Endothelial cell (in vitro differentiated cells): ENCODE measurements at places on chromosomes 1 and 21. TPM values are rescaled to one million over a fixed set of nuclear protein-coding genes. Genes with fewer than 3 reads are reported as not detected.

DNA sequence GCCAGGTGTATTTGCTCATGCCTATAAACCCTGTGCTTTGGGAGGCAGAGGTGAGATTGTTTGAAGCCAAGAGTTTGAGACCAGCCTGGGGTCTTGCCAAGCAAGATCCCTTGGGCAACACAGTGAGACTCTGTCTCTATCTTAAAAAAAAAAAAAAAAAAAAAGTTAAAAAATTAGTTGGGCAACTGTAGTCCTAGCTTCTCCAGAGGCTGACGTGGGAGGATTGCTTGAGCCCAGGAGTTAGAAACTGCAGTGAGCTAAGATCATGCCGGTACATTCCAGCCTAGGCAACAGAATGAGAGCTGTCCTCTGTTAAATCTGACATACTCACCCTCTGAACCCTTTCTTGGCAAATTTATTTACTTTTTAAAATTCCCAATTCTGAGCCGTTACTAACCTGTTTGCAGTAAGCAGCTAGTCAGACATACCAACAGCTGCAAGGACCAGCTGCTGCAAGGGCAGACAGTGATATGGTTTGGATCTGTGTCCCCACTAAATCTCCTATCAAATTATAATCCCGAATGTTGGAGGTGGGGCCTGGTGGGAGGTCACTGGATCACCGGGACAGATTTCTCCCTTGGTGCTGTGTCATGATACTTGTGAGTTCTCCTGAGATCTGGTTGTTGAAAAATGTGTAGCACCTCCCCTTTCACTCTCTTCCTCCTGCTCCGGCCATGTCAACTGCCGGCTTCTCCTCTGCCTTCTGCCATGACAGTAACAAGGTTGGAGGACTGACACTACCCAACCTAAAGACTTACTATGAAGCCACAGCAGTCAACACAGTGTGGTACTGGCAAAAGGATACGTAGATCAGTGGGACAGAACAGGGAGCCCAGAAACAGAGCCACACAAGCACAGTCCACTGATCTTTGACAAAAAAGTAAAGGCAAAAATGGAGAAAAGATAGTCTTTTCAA is 10.6 kb downstream of the PARP1 start:
- no peak for DNase-seq

Gene CADM3
- total RNA-seq: 4.0 TPM

DNA sequence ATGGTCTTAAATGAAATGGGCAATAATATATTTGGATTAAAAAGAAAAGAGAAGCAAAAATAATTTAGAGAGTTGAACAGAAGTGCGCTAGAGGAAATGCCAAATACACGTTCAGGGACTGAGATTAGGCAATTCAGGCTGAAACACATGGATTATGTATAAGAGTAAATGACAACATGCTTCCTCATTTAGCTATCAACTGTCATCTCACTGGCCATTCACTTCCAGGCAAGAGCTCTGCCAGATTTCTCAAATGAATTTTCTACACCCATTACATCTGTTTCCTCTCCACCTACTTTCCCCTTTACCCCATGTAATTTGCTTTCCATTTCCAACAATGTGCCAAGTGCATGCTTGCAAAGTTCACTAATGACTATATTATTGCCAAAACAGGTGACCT is 582.4 kb downstream of the LTN1 start:
- DNase-seq: no peak

- no peak for DNase-seq
Observed at GRCh38 chr1:113124366-113124765, 51.4 kb downstream of the LRIG2 start.

Gene GPR25
- not detected for total RNA-seq

Gene GREM2
- 0.23 TPM for total RNA-seq

GRCh38 chr1:183506561-183506960 is 34.3 kb downstream of the SMG7 start:
- no peak for DNase-seq

DNA sequence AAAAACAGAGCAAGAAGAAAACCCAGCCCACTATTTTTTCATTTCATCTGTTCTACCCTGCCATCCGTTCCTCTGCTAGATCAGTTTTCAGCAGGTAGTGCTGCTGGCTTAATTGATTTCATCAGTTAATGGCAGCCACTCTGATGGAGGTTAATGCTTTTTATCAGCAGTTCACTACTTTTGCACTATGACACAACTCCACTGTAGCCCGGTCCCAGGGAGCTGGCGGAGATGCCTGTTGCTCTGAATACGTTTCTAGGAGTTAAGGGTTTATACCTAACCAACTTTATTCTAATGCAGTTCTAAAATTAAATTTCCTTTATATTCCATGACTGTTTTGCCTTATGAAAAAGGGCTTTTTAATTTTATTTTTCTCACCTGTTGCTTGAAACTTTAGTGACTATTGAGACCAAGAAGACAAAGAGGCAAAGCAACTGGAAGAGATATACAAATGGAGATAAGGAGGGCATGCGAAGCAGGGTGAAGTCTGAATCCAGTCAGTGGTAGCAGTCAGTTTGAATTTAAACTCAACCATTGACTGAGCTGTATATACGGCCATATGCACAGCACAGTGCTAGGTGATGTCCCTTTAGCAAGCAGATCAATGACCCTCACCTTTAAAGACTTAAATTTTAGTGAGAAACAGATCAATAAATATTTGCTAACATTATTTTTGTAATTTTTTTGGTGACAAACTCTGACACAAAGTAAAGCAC is 477.9 kb downstream of the LMO4 start:
- DNase-seq: no peak

GRCh38 chr1:84862810-84863251 is 30.2 kb downstream of the LPAR3 start:
- DNase-seq: no peak

DNA sequence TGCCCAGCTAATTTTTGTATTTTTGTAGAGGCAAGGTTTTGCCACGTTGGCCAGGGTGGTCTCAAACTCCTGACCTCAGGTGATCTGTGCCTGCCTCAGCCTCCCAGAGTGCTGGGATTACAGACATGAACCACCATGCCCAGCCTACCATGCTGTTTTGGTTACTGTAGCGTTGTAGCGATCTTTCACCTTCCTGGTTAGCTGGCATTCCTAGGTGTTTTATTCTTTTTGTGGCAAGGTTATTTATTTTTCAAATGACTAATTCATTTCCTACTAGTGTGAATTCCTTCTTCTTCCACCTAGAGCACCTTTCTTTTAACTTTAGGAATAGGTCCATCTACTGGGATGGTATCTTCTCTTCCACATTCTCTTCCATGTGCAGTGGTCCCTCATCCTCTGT is 29.3 kb downstream of the TMEM200B start:
- DNase-seq: no peak

DNA sequence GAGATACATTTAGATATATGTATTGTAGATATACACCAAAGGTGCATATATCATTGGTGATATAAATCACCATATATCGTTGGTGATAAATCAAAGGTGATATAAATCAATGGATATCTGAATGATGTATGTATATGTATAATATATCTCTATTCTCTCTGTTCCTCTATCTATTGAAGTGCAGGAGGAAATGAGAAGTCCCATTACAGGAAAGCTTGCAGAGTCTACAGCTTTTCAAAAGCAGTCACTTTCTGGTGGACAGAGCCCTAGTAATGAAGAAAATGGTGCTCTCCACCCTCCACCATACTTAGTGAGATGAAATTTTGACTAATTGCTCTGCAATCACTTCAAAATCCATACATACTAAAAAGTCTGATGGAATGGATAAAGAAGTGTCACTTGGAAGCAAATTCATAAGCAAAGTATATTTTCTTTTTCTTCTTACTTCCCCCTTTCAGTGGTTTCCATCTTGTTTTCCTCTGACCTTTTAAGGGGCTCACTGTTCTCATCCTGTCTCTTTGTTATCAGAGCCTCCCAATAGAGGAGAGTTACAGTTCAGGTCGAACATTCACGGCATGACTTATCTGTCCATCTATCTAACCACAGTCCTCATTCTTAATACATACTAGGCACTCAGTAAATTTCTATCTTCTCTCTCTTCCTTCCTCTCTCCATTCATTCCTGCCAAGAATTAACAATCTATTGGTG is 227.2 kb downstream of the KCNJ6 start:
- no peak for DNase-seq

Gene NEGR1
- 2.9 TPM for total RNA-seq

Gene LY9
- not detected for total RNA-seq

DNA sequence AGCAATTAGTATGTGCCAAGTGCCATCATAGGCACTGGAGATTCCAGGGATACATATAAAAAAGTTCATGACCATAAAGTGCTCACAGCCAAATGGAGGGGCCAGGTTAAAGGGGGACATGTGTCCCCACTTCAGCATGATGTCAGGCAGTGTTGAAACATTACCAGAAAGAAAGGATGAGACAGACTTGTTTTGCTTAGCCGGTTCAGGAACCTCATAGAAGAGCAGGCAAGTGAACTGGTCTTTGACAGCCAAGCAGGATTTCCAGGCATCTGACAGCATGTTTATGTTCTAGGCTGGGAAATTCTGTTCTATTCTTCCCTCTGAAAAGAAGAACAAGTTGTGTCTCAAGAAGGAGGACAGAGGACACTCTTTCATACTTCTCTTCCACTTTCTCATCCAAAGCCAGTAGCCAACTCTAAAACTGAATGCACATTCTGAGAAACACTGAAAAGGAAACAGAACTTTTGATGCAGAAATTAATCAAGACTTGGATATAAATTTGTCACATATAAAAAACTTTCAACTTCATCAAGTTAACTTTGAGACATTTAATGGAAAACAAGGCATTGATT is 39.7 kb downstream of the GLUL start:
- no peak for DNase-seq

DNA sequence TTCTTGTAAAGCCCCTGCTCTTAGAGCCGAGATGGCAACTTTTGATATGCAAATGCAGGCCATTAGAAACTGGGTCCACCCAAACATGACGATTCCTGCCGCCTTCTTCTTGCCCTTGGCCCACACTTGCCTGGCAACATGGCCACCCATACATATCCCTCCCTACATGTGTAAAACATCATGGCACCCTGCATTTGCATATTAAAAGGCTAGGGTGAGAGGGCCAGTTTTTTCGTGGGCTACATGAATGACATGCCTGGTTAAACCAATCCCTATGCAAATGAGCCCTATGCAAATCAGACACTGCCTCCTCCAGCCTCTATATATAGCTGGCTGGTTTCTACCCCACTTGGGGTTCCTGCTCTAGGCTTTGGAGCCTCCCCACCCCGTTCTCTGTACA is 18.8 kb downstream of the PLA2G2A start:
- no peak for DNase-seq

DNA sequence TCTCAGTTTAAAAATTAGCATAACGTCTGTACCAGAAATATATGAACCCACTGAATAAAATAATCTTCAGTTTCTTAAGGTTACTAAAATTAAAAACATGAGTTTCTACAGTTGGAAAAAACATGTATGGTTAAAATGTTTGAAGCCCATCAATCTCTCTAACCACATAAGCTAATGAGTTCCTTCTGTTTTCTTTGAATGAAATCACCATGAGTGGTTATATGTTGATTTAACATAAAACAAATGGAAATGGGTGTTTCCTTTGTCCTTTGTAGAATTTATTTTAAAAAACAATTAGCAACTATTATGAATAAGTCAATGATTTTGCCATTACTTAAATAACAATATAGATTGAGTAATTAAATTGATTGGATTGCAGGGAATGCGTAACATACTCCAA is 3.0 kb upstream of the ADGRL2 start:
- DNase-seq: no peak

Gene KRTAP10-9
- not detected for total RNA-seq

DNA sequence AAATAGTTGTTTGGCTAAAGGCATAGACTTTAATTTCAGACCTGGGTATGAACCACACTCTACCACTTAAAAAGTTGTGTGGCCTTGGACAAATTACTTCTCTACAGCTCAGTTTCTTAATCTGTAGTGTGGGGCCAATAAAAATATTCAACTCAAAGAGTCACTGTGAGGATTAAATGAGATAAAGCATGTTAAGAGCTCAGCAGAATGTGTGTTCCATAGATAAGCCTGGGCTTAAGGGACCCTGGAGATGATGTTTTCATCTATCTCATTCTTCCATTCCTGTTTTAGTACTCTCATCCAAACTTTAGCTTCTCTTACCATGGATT is 17.7 kb downstream of the S100A10 start:
- no peak for DNase-seq

GRCh38 chr1:212514056-212514614 is 81.4 kb downstream of the NENF start:
- DNase-seq: no peak
